ENCODE measurements at places on chromosomes 1 and 21.

DNA sequence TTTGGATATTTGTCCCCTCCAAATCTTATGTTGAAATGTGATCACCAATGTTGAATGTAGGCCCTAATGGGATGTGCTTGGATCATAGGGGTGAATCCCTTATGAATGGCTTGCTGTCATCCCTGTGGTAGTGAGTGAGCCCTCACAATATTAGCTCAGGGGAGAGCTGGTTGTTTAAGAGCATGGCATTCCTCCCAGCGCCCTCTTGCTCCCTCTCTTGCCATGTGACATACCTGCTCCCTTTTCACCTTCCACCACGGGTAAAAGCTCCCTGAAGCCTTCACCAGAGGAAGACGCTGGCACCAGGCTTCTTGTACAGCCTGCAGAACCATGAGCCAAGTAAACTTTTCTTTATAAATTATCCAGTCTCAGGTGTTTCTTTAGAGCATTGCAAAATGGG is 305.6 kb downstream of the KCTD3 start:
- DNase-seq: no peak

DNA sequence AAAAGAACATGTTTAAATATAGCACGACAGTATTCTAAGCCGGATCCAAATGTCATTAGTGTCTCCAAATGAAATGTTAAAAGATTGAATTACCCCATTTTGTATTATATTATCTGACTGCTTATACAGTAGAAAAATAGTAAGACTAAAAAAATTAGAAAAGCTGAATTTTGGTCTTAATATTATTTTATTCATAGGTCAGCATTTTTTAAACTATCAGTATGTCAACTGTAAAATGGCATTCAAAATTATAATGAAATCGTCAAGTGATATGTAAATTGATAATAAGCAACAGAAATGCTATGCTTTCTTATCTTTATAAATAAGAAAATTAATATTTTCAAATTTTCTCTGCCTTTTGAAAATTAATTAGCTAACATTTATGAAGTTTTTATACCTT is 16.6 kb downstream of the SLC44A5 start:
- DNase-seq: no peak

GRCh38 chr1:234148816-234149215 is 224.4 kb upstream of the COA6 start:
- no peak for DNase-seq

GRCh38 chr1:54265659-54266058 is 65.7 kb downstream of the MRPL37 start:
- no peak for DNase-seq

DNA sequence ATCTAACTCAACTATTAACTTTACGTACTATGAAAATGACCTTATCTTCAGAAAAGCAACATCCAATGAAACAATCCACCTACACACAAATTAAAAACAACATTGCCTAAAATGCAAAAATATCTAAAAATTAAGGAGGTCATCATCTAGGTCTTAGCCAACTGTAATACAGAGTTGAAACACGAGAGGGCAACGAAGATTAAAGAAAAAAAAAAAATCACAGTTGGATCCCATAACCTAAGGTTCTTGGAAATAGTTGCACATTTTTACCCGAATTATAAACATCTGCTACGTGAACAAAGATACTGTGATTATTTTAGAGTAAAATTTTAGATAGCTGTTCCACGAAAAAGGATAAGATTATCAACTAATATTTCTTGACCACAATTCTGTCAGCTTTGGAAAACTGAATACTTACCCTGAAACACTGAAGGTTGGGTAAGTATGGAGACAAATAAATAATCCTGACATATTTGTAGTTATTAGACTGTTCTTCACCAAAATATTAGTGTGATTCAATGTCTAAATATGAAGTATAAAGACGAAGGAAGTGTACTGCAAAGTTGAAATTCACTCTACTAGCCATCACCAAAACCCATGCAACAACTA is 88.0 kb upstream of the AK4 start:
- DNase-seq: peak; percentile 32

DNA sequence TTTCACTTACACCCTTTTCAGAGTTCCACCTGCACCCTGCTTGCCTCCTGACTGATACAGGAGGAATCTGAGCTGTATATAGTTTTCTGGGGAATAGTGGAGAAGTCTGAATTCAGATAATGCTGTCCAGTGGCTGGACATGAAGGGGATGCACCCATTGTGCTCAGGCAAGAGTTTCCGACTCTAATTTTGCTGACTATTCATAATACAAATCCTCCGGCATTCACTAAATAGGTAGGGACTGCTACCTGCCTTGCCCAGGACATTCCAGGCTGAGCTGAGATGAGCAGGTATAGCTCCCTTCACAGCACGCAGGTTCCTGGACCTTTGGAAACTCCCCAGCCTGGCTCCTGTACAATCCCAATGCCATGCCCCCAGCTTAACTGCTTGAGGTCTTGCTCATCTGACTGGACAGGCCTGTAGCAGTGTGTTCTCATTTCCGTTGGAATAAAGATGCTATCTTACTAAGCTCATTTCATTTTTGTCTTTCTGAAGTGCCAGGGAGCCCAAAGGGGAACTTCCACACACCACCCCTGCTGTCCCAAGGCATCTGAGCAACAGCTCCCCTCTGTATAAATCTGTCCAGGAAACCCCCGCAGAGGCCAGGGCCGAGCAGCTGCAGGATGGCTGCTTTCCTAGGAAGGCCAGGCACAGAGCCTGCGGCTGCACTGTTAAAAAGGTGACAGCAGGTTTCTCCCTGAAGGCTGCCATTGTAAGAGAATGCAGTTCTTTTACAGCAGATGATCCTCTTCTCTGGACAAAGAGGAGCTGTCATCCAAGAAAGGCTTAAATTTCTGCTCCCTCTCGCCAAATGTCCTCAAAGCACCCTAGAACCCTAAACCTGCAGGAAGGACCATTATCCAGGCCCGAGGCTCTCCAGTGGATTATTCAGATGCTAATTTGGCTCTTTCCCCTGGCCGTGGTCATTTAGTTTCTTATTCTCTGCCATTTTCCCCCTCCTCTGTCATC is 21.7 kb upstream of the VASH2 start:
- no peak for DNase-seq

GRCh38 chr1:54338464-54338863 is 67.7 kb downstream of the SSBP3 start:
- DNase-seq: no peak

DNA sequence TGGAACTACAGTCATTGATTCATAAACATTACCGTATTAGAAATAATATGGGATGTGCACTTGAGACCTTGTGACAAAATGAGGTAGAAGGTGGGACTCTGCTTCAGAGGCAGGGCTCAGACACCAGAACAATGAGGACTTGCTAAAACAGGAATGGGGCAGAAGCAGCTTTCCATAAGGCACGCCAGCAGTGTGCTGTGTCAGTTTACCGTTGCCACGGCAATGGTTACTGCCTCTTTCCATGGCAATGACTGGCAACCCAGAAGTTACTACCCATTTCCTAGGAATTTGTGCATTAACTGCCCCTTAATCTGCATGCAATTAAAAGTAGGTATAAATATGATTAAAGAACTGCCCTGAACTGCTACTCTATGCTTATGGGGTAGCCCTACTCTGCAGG is 169.0 kb downstream of the CHRM3 start:
- no peak for DNase-seq

- DNase-seq: peak; percentile 26
Observed at GRCh38 chr1:237672748-237673147, 218.0 kb downstream of the ZP4 start.

DNA sequence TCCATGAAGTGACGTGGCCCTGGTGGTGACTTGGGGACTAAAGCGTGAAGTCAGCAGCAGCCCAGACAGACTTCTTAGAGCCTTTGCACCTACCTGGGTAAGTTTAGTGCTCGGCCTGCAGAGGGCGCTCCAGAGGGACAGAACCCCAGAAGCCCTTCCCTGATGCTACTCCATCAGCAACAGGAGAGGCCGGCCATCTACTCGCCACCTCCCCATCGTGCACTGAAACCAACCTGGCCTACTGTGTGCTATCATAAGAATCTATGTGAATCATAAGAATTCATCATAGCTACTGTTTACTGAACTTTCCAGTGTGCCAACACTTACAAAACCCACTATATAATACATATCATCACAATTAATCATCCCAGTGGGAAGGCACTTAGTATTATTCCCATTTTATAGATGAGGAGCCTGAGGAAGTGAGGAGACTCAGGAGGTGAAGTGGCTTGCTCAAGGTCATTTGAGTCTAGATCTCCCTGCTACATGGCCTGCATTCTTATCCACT is 7.9 kb upstream of the EDN2 start:
- peak; percentile 67 for DNase-seq

DNA sequence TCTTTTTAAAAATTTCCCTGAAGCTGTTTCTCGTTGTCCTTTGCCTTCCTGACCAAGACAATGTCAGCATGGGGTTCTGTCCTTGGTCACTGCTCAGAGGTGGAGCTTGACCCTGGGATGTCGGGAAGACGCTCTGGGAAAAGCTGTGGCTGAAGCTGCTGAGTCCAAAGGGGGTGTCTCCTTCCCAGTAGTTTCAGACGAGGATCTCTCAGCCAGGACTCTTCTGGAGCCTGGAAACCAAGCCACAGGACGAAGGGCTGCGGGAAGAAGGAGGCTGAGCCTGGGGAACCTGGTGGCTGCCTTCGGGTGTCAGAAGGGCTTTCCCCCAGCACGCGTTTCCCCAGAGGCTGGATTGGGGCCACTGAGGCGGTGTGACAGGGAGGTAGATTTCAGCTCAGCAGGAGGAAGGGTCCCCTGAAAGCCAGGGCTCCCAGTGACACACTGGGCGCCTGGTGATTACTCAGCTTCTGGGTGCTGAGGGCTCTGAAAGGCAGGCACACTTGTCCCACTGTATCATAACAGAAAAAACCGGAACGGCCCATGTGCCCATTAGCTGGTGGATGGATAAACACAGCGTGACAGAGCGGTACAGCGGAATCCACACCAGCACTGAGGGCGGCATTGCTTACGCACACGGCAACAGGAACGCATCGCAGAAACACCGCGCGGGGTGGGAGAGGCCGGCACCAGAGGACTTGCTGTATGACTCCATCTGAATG is 5.0 kb upstream of the KRTAP12-1 start:
- DNase-seq: no peak

DNA sequence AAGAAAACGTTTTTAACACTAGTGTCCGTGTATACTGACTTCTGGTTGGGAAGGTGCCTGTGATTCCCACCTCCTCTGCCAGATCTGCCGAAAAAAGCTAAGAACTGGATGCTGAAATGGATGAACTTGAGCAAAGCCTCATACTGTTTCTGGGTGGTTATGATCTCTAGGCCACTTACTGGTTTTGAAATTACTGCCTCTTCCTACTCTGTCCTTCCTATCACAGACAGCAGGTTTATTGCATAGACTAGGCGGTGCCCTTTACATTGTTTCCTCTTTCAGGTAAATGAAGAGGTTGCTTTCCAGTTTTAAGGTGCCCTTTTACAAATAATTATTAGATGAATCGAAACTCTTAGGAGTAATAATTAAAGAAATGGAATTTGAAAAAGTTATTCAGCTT is 27.5 kb downstream of the PEX14 start:
- DNase-seq: no peak

DNA sequence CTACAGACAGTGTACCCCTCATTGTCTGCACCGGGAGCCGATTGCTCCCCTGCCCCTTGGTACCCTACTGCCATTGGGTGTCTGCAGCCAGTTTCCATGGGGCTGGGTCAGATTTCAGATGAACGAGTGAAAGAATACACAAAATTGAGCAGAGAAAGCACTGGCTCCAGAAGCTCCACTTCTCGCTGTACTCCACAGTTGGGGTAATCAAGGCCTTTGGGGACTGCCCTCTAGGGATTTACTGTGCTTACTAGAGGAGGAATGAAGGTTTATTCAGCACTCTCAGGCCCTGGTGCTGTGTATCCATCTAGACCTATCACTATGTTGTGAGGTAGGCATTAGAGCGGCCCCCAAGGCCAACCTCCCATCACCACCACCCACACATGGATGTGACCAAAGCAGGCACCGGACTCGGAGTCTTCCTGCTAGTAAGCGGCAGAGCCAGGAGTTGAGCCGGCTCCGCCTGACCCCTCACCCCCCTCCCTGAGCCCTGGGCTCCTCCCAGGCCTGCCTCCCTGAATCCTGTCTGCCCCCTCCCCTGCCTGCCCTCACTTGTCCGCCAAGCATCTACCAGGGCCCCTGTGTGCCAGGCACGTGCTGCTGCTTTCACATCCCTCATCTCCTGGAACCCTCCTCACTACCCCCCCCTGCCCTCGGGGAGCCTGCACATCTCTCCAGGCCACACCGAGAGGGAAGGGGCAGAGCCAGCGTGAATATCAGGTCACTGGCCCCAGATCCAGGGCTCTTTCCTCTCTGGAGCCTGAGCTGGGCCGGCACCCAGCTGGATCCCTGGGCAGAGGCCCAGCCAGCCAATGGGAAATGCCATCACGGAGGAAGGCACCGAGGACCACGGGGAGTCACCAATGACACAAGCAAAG is 23.3 kb downstream of the KCNN3 start:
- DNase-seq: no peak

DNA sequence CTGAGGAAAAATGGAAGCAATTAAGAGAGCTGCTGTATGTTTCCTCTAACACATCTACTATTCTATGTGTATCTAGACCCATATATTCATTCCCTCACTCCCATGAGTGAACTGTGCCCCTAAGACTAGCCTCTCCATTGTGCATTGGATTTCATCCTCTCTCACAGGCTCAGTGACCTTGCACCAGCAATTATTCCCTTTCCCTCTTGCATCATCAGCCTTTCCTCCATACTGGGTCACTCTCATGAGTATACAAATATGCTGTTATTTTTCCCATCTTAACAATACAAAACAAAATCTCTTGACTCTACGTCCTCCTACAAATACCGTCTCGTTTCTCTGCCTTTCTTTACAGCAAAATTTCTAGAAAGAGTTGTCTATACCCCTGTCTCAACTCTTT is 29.4 kb upstream of the METTL18 start:
- no peak for DNase-seq

- no peak for DNase-seq
Observed at GRCh38 chr1:217315346-217315745, 315.5 kb downstream of the GPATCH2 start.

Measured in NB4 (cell line).